CD4-positive, alpha-beta T cell treated with Interleukin-17A for 1 hour (primary cell): ENCODE measurements at places on chromosomes 4 and X.

- DNase-seq = no peak
These were observed 67.8 kb upstream of the SCML1 start for GRCh38 chrX:17669458-17669857.

- DNase-seq = peak; percentile 24
These were observed 59.5 kb upstream of the KDR start for GRCh38 chr4:55184600-55185523.

- DNase-seq = no peak
These were observed 59.1 kb downstream of the SORBS2 start for GRCh38 chr4:185752872-185753271.

DNA sequence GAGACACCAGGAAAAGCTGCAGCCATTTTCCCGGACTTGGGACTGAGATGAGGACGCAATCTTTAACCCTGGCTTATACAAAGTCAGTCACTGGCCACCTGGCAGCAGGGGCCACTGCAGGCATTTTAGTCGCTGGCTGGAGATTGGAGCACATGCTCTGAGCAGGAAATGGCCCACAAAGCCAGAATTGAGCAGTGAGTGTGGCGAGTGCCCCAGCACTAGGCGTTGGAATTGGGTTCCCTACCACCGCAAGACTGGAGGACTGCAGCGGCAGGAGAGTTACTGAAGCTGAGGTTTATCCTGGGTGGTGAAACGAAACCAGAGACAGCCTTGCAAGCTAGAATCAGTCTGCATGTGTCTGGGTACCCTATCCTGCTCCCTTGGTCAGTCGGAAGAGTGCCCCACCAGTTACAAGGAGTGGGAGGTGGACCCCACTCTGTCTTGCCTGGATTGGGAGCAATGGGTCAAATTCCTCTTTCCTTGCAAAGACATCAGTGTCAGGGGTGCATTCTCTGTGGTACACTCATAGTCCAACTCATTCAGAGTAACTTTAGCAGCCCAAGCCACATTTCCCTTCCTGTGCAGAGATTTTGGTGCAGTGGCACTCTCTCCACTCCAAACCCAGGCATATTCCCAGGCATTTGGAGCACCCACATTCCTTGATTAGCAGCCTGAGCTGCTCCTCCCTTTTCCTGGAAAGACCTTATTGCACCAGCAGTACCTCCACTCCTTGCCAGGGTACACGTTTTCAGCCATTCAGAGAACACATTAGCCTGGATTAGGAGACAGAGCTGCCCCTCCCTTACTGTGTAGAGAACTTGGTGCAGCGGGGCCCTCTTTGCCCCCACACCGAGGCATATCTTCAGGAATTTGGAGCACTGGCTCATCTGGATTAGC lies 36.7 kb upstream of the PLK4 start:
- DNase-seq = no peak

DNA sequence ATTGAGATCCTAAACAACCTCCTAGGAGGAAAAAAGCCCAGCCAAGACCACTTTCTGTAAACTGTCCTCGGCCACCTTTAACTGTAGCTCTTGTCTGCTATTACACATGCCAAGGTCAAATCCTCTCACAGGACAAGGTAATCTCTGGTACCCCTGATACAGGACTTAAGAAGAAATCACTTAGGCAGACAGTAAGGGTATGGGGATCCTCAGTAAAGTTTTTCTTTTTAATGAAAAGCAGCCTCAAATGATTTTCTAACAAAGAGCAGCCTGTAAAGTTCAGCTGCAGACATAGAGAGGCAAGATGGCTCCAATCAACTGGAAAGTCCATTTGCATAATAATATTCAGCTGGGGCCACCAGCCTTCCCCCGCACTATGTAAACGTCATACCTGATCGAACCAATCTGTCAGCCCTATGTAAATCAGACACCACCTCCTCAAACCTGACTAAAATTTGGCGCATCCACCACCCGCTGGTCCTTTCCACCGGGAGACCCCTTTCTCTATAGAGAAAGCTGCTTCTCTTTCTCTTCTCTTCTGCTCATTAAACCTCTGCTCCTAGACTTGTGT lies 14.6 kb upstream of the MPP1 start:
- DNase-seq = no peak

DNA sequence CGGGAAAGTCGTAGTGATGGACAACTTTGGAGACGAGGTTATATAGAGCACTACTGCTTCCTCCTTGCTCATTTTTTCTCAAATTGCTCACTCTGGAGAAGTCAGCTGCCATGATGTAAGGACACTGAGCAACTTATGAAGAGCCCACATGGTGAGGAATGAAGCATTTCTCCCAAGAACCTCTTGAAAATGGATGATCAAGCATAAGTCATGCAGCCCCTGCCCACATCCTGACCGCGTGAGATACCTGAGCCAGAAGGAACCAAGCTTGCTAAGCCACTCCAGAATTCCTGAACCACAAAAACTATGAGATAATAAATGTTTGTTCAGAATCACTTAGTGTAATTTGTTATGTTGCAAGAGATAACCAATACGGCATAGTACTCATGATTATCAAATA lies 42.8 kb downstream of the PDE5A start:
- no peak for DNase-seq

- no peak for DNase-seq
These were observed 52.3 kb upstream of the RPS6KA3 start for GRCh38 chrX:20319054-20319453.

DNA sequence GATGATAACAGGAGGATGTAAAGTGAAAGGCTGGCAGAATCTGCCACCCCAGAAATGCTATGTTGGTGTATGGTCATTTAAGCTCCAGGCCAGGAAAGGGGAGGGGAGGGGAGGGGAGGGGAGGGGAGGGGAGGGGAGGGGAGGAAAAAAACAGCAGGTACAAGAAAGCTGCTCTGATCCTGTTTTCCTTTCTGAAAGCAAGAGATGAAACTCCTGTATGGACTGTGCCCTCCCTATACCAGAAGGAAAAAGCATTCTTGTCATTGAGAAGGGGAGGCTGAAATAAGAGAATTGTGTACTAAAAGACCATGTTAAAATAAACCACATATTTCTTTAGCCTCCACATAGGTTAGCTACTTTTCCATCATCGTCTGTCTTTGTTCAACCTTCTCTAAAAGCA lies 179.5 kb downstream of the NLGN4X start:
- DNase-seq = no peak

DNA sequence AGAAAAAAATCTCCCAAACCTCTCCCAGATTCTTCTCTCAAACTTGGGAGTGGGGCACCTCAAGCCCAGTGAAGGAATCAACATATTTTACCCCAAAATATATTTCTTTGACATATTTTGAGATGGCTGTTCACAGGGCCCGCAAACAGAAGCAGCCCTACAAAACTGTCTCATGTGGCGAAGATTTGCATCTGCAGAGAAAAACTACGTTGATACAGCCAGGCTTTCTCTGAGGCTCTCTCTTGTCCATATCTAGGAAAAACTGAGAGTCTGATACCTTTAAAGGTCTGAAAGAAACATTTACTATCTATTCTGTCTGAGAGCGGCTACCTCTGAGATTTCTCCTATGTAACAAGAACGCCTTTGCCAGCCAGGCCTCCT lies 23.3 kb upstream of the TMSB4X start:
- DNase-seq = peak; percentile 54

GRCh38 chrX:10197279-10198210 lies 40.8 kb downstream of the CLCN4 start:
- DNase-seq = no peak

DNA sequence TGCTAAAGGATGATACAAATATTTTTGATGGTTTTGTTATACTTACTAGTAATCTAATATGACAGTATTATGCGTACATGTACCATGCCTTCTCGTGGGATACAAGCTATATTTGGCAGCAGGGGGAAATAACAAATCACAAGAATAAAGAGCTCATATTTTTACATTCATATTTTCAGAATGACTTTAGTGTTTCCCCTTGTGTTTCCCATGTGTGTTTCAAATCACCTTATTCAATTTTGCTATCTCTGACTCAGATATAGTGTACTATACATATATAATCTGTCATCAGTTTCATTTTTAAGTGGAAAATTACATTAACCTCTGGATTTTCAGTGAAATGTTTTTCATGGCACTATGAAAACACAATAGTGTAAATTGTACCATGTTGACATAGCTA lies 146.8 kb downstream of the RPA4 start:
- DNase-seq = no peak

DNA sequence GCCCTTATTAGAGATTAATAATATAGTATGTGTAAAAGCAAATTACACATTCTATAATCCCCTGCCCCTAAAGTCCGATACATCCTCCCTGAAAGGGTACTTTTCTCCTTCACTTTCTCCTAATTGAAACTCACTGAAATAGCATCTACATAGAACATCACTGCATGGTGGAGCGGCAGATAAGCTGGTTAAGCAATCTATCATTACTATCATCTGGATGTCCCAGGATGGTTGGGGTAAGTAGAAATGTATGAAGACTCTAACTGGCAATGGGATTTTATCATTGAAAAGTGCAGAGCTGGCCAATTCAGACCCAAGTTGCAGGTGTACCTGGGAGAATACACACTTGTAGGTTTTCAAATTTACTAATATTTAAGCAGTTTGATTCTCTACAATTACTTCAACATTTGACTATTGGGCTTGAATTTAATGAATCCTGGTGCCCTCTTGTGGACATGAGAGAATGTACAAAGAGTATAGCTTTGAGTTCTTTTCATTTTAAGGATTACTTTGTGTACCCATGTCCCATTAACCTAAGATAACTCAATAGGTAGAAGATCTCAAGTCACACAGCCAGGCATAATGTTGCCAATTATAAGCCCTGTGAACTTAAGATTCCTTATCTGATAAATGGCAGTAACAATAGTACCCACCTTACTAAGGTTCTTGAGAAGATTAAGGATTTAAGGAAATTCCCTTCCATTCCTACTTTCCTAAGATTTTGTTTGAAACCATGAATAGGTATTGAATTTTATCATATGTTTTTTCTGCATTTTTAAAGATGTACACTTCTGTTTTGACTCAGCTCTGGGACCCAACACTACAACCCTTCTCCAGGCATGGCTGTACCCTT lies 69.8 kb downstream of the SHROOM3 start:
- DNase-seq = peak; percentile 50

GRCh38 chr4:120714417-120715010 lies 208.0 kb downstream of the PRDM5 start:
- no peak for DNase-seq

GRCh38 chr4:87025023-87025613 lies 90.3 kb downstream of the AFF1 start:
- DNase-seq = no peak

DNA sequence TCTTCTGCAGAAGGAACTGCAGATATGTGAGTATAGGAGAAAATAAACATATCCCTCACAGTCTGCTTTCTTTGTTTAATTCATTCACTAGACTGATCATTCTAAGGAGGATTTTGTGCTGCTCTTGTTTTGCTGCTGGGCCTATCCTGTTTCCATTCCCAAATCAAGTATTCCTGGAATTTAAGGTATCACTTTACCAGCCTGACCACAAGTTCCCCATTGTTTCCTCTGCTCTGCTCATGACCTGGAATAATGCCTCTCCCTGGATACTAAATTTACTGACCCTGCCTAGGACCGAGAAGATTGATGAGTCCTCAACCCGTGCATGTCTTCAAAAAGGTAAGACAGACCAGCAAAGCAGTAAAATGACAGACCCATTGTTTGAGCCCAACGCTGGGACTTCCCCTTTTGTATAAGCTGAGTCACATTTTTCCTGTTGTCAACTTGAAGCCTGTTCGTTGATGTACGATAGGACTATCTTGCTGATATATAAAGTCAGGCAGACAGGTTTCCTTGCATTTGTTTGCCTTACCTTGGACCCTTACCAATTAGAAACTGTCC lies 85.5 kb upstream of the TET2 start:
- DNase-seq = peak; percentile 50

DNA sequence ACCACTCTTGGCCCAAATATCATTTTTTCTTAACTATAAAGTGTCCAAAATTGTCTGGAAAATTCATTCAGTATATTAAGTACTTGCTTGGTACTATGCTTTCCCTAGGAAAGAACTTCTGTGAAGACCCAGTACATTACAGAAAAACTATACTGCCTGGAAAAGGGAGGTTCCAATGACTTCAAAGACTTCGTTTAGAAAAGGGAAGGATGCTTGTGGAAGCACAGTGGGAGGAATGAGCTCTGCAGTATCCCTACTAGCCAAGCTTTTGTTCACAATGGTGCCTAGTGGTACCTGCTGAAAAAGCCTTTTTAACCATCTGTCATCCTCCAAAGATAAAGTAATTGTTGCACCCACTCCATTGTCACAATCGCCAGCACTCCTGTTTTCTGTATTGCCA lies 7.2 kb downstream of the TEC start:
- no peak for DNase-seq

DNA sequence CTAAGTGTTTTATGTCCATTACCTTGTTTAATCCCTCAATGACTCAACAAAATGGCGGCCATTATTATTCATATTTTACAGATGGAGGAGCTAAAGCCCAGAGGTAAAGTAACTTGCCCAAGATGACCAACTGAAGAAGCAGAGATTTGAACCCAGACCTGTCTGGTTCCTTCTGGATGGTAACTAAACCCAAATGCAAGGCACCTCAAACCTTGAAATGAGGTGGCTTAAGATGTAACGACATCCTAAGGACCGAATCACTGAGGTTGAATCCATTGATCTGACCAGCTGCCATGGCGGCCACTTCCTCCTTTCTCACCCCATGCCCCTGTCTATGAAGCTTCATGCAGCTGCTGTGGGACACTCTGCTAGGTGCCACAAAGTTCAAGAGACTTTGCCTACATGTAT lies 932 bp downstream of the TLR10 start:
- DNase-seq = no peak

DNA sequence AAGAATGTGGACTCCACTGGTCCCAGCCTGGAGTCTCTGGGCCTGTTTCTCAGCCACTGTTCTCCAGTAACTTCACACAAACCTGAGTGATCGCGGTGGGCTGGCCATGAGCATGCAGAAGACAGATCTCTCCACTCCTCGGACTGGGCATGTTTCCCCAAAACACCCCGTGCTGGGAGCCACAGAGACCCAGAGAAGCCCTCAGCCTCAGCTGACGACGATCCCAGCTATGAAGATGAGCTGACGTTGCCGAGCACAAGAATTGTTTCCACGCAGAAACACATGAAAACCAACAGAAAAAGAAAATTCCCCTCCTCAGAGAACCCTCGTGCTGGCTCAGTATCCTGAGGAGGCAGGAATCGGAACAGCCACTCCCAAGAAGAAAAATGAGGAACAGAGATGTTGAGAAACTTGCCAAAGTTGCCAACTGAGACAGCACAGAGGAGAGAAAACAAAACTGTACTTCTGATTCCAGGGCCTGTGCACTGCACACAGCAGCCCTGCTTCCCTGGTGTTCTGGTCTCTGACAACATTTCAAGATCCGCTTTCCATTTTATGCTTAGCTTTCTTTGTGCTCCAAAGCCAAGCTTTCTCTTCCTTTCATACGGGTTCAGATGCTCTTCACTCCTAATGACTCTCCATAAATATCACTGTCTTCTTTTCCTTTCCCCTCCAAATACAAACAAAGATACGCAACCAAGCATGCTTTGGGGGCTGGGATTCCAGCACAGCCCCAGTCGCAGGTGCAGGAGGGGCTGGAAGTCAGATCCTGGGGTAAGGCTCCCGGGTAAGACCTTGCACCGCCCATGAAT lies 81.4 kb downstream of the IRF2 start:
- DNase-seq = no peak

DNA sequence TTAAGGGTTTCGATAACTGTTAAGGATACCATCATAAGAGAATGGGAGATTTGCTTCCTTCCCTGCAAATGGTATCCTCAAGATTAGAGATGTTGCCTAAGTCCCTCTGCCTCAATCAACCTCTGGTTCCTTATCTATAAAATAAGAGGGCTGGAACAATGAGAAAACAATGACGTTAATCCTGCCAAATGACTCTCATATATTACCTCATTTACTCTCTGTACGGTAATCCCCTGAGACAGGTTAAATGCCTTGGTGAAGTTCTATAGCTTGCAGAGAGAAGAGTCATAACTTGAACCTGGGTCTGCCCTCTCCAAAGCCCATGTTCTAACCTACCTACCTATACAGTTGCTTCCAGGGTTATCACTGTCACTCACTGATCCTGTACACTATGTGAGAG lies 100.2 kb upstream of the OTUD4 start:
- DNase-seq = no peak
